Stimulated activated CD4-positive, alpha-beta T cell treated with anti-CD3 and anti-CD28 coated beads, Interleukin-1b, Interleukin-23, amount 100 ng/mL, for 1 hour (primary cell): ENCODE measurements at places on chromosomes 12 and 14.

GRCh38 chr12:22283006-22283506, 51.5 kb downstream of the ST8SIA1 start:
- DNase-seq: no peak

GRCh38 chr14:52129721-52130120, 60.9 kb upstream of the NID2 start:
- DNase-seq: no peak

- DNase-seq: no peak
Observed at GRCh38 chr12:19895246-19896020, 456.1 kb downstream of the AEBP2 start.

DNA sequence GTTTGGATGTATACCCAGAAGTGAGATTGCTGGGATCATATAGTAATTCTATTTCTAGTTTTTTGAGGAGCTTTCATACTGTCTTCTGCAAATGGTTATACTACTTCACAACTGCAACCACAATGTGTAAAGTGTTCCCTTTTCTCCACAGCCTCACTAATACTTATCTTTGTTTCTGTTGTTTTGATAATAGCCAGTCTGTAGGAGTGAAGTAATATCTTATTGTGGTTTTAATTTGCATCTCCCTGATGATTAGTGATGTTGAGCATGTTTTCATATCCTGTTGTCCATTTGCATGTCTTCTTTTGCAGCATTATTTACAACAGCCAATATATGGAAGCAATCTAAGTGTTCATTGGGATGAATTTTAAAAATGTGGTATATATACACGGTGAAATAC, 29.9 kb downstream of the GABARAPL1 start:
- DNase-seq: no peak
